ENCODE measurements at places on chromosomes 2 and 18.

GRCh38 chr2:236833501-236834073 lies 252.1 kb upstream of the COPS8 start:
- no peak for DNase-seq

DNA sequence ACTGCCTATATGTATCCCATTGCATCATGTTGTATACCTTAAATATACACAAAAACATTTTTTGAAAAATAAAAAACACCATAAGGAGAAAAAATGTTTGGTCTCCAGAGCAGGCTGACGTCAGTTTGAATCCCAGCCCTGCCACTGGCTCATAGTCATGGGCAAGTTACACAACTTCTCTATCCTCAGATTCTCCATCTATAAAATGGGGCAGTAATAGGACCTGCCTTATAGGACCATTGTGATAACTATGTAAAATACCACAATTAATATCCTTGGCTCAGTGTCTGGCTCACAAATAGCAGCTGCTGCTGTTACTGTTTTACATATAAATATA lies 135.6 kb downstream of the SMAD7 start:
- no peak for DNase-seq

DNA sequence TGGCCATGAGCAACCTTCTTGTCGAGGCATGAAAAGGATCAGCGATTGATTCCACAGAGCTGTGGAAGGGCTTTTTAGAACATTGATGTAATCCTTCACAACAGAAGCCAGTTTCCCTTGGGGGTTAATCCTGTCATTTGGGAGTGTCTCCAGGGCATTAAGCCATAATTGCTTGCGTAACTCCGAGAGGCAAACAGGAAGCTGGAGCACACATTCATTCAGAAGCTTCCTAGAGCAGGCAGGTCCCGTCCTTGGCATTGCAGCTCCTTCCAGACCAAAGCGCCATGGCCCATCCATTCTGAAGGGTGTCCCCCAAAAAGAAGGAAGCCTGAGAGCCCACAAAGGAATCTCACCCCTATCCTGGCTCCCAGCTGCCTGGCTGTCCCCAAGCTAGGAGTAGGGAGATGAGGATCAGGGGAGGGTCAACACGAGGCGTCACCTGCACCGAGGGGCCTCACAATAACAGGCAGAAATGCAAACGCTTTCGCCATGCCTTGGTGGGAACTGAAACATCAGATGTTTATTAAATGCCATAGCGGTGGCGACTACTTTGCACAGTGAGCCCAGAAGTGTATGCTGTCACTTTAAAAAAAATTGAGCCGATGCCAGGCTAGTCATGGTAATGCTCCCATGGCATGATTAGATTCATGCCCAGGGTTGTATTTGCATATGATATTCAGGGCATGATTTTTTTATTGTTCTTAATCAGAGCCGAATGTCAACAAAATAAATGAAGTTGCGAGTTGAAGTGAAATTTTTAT lies 339.4 kb downstream of the BCL11A start:
- DNase-seq = no peak

DNA sequence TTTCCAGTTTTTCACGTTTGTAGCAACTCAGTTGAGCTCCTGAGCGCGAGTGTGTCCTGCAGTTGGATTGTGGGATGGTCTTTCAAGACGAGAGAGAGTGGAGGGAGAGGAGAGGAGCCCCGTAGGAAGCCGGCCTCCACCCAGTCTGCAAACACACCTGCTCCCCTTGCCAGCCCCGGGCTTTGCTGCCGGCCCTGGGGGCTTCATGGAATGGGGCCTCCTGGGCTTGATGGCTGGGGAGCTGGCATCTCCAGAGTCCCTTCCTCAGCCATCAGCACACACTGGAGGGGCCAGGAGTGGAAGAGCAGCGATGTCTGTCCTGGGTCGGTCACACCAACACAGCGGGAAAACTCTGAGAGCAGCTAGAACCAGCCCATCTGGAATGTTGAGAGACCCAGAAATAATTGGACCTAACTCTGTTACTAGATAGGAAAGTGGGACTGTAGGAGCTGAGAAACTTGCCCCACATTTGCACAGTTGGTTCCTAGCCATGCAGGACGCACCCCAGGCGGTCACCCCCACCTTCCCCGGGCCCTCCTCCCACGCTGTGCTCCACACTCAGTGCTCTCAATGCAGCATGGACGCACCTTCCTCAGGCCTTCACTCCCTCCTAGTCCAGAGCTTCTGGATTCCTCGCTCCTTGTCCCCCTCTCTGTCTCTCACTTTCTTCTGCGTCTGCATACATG lies 69.6 kb downstream of the PTGR3 start:
- DNase-seq = no peak

Measured in stimulated activated CD4-positive, alpha-beta T cell treated with anti-CD3 and anti-CD28 coated beads, Interleukin-15, amount 100 ng/mL, for 48 hours (primary cell).